ENCODE measurements at places on chromosomes 7 and 10. TPM values are rescaled to one million over a fixed set of nuclear protein-coding genes. Genes with fewer than 3 reads are reported as not detected.

Gene KNDC1
- total RNA-seq: 0.20 TPM

Gene SEC61A2
- 3.5 TPM for total RNA-seq

DNA sequence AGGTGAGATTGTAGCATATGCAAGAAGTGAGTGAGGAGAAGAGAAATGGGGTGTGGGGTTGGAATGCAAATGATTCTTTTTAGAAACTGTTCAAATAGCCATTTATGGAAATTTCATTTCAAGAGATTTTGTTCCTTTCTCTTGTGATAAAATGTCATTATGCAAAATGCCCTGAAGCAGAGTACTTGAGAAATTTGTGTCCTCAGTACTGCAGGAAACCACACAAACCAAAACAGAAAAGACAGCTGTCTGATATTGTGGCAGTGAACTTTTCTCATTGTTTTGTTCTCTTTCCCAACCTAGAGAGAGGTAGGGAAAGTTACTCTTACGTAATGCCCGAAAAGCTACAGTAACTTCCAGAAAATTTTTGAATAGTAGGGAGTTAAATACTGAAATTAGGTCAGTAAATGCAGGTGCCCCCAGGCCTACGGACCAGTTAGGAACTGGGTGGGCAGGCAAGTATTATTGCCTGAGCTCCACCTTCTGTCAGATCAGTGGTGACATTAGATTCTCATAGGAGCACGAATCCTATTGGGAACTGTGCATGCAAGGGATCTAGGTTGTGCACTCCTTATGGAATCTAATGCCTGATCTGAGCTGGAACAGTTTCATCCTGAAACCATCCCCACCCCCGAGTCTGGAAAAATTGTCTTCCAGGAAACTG is 34.0 kb downstream of the DLD start:
- no peak for DNase-seq

- DNase-seq: no peak
Observed at GRCh38 chr10:124469956-124470484, 8.4 kb downstream of the LHPP start.

Gene ZNF33B
- 8.7 TPM for total RNA-seq

- DNase-seq: no peak
Observed at GRCh38 chr7:107994421-107995030, 8.4 kb downstream of the LAMB1 start.

GRCh38 chr10:132883391-132883881 is 58.9 kb downstream of the CFAP46 start:
- no peak for DNase-seq

GRCh38 chr10:96292971-96293920 is 11.0 kb upstream of the DNTT start:
- DNase-seq: peak; percentile 76

DNA sequence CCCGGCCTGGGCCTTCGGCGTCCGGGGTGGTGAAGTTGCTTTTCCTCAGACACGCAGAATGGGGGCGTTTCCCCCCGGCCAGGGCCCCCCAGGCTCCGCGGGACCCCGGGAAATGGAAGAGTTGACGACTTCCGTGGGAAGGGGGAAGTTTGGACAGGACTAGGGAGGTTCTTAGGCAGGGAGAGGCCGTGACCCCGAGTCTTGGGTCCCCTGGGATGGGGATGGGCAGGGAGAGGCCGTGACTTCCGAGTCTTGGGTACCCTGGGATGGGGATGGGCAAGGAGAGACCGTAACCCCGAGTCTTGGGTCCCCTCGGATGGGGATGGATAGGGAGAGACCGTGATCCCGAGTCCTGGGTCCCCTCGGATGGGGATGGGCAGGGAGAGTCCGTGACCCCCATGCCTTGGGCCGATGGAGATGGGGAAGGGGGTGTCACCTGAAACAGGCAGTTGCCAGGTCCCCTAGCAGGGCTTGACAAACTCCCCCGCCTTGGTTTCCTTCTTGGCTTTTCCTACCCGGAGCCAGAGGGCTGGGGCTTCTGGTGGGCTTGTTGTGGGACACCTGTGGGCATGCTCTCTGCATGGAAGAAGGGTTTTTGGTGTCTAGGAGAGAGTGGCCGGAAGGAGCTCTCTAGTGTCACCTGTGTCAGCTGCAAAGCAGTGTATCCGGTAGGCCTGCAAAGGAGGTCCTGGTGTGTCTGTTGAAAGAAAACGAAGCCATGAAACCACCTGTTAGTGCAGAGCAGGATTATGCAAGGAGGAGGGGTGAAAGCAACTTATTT is 1.1 kb downstream of the TRRAP start:
- DNase-seq: peak; percentile 23

Gene STEAP1
- total RNA-seq: 1.8 TPM

DNA sequence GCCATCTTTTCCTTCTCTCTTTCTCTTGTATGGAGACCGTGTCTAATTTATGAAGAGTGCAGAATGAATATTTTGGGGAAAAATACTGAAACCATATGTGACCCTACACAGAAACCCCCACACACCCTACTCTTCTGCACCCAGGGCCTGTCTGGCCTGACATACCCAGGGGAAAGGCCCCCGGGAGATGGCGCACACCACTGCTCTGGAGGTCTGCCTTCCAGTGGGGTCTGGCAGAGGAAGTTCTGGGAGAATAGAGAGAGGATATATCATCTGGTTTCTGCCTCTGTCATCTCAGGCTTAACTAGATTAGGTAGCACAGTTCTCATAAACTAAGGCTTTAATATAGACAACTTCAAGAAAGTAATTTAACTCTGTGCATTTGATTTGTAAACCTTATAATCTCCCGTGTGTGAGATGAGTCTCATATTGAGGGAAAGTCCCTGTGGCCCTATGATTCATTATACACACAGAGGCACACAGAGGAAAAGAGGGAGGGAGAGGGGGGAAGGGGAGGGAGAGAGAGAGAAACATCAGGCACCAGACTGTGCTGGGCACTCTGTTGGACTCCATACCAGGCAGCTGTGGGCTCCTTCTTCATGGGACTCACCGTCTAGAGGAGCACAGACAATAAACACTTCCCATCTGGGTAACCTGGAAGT is 123.3 kb downstream of the AOAH start:
- DNase-seq: peak; percentile 40

DNA sequence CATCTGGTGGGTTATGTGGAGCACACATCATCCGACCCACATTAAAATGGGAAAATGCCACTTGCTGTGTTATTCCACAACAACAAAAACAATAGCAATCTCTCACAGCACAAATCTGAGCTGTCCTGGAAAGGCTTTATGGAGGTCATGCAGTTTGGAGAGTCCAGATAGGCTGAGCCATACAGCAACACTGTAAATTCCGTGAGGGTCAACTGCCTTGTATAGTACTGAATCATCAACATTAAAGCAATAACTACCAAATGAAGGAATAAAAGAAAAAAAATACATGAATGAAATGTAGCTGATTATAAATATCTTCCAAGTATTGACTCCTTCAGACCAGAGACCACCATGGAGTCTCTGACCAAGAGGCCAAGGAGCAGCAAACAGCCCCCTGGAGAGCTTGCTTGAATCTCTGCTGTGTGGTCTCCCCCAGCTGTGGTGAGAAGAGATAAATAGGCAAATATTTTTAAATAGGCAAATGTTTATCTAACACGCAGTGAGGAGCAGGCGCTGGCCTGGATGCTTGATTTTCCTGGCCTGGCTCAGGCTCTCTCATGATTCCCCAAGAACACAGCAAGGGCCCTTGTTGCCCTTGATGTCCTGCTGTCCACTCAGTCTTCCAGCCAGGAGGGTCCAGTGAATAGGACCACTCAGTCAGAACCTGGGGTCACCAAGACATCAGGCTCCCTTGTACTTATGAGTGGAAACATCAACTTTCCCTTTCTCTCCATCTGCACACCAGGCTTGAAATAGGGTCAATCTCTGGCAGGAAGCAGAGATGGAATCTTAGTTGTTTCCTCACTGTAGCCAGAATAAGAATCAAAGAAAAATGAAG is 1021.3 kb downstream of the XPNPEP1 start:
- no peak for DNase-seq
